Activated T-helper 1 cell treated with anti-CD3 and anti-CD28 coated beads, Interleukin-2, amount 50 U/mL, for 16 hours (primary cell): ENCODE measurements at places on chromosomes 3 and 15.

DNA sequence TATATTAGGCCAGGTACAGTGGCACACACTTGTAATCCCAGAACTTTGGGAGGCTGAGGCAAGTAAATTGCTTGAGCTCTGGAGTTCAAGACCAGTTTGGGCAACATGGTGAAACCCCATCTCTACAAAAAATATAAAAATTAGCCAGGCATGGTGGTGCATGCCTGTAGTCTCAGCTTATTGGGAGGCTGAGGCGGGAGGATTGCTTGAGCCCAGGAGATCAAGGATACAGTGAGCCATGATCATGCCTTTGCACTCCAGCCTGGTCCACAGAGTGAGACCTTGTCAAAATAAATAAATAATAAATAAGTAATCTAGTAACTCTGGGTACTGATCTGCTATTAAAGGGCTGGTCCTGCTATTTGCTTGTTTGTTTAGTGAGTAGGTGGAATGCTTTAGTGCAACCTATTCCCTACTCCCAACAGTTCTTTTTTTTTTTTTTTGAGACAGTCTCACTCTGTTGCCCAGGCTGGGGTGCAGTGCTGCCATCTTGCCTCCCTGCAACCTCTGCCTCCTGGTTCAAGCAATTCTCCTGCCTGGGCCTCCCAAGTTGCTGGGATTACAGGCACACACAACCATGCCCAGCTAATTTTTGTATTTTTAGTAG, 9.1 kb upstream of the INO80 start:
- no peak for DNase-seq

DNA sequence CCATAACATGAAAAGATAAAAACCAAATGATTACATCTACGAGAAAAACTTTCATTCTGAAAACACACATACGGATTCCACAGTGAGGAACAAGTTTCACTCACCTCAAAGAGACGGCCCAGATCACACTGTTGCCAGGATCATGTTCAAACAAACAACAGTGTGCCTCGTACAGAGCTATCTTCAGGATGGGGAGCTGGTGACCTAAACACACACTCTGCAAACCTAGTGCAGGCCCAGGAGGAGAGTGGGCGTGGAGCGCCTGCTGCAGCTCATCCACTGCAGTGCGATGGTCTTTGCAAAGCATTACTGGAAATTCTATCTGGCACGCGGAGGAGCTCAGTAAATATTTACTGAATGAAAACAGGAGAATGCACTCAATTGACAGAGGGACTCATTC, 38.5 kb downstream of the TAMM41 start:
- no peak for DNase-seq

DNA sequence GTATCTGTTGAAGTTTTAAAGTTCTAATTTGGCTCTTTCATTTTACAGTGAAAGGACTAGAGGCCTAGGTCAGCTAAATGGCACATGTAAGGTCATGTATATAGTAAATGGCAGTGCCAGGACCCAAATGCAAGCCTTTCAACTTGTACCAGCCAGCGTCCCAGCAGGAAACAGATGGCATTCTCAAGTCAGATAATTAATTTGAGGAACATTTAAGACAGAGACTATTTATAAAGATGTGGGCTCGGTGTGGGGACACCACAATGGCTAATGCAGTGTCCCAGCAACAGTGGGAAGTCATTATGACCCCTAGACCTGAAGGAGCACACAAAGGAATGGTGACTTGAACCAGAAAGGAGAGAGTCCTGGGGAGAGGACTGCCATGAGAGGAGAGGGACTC, 6.1 kb downstream of the MINDY4B start:
- DNase-seq = no peak

DNA sequence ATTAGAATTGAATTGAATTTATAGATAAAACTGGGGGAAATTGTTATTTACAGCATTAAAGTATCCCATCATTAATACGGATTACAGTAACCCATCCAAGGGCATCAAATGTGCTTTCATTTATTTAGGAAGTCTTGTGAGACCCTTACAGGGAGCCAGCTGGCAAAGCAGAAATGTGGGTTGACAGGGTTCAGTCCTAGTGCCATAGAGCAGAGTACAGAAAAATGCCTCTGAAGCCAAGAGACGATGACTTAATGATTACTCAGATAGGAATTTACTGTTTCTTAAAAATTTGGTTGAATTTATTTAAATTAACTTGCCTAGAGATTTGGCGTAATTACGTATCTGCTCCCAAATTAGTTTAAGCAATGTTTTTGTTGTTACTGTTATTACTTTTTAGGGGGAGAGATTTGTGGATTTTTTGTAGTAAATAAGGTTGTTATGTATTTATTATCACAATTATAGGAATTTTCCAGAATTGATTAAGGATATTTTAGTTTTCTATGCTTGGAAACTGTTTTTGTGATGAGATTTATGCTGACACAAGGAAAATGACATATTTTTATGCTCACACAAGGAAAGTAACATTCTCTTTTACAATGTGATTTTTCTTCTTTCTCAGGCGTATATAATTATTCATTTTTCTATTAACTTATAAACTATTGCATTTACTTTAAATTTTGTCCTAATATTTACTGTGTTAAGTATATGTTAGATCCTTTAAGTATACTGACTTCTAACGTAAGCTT, 152.0 kb downstream of the EPHA6 start:
- DNase-seq = no peak

DNA sequence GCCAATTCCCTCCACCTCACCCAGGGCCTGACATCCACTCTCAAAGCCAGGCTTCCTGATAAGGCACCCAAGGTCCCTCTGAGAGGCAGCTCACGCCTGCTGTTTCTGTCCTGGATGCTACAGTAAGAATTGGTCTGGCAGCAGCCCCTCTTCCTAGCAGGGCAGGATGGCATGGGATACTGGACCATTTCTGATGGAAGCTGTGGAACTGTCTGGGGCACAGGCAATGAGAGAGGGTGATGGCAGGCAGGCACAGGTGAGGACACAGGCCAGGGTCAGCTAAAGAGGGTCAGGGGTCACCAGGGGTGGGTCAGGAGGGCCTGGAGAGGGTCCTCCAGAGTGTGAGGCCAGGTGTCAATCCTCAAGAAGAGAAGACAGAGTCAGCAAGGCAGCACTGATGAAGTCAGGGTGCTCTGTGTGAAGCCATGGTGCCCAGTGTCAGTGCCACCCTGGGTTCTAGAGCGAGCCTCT, 41.9 kb upstream of the SLC41A3 start:
- no peak for DNase-seq

GRCh38 chr3:57142411-57142723, 22.8 kb downstream of the IL17RD start:
- no peak for DNase-seq

DNA sequence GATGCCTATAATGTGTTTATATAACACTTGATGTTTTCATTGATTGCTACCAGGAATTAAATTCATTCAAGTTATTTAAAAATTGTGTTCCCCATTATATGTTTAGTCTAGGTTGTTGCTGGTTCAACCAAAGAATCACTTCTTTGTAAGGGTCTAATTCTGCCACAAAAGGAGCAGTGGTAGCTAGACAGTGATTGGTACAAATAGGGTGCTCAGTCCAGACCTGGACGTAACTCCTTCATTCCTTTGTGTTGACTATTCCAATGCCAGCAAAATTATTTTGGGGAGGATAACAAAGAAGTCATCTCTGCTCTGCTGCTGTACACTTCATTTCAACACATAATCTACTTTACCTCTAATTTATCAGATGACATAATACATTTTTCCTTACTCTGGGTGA, 1.2 kb downstream of the CHMP2B start:
- no peak for DNase-seq

DNA sequence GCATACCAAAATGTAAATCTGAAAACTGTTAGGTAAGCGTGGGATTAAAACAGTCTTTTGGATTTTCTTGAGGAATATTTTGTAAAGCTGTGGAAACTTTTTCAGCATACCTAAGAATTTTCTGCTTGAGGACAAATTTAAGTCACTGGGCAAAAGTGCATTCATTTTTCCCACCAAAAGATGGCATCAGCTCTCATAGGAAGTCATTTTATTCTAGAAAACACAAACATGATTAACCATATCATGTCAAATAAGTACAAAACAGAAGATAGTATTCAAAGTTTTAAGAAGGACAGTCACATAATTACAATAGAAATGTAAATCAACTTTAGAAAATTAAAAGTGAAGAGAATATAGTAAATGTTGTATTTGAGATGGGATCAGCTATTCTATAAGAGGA, 63.5 kb downstream of the SLC49A4 start:
- DNase-seq = no peak

DNA sequence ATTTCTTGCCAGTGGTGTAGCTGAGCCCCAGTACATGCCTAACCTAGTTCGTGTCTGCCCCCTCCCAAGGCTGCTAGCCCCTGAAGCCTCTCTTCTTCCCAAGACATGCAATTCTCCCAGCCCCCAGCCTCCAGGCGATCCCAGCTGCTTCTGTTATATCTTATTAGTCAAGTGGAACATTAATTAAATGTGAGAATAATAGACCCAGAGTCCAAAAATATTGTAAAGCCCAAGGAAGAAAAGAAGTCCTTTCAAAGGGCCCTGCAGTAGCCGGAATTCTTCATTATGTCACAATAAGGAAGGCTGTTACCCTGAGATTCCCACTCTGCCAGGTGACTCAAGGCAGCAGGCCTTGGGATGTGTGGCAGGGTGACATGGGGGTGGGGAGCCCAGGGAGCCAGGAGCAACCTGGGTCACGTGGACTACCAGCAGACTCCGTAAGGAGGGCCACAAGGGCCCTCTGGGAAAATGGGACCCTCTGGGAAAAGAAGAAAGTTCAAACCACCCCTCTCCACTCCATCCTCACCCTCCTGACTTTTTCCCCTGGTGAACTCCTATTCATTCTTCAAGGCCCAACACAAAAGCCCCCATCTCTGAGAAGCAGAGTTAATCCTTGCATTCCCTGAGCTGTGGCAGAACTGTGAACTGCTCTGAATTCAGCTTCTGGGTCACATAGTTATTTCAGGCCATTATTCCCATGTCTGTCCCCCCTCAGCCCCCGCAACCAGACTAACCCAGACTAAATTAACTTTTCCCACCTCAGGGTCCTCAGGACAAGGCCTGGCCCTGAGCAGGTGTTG, 21.8 kb upstream of the TRH start:
- no peak for DNase-seq
